ENCODE measurements at places on chromosomes 5 and 9.

DNA sequence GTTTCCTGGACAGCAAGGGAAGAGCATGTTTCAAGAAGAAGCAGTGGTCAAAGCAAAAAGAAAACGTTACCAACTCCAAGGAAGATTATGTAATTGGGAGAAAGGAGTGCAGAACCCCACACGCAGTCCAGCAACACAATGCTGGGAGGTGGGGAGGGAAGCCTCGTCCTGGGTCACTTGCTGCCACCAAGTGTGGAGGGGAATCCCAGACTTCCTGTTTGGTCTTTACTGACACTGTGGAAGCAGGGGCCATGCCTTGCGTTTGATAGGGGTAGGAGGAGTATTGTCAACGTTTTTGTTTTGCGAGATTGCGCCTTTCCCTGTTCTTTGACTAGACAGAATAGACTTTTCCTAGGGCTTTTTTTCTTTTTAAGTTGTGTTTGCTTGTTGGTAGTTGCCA lies 421.0 kb downstream of the KDM4C start:
- DNase-seq, result no peak

GRCh38 chr9:107246259-107247254 lies 36.5 kb upstream of the RAD23B start:
- DNase-seq, result peak; percentile 18

DNA sequence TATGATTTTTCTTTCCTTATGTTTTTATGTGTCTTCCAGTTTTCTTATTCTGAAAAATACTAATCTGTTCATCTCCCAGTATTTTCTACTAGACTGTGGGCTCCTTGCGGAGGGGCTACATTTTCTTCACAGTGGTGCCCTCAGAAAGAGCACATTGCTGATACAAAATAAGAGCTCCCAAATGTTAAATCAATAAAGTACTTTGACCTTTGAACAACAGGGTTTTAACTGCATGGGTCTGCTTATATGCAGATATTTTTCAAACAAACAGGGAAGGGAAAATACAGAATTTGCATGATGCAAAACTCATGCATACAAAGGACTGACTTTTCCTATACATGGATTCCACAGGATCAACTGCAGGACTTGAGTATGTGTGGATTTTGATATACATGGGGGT lies 79.9 kb upstream of the ACO1 start:
- no peak for DNase-seq

DNA sequence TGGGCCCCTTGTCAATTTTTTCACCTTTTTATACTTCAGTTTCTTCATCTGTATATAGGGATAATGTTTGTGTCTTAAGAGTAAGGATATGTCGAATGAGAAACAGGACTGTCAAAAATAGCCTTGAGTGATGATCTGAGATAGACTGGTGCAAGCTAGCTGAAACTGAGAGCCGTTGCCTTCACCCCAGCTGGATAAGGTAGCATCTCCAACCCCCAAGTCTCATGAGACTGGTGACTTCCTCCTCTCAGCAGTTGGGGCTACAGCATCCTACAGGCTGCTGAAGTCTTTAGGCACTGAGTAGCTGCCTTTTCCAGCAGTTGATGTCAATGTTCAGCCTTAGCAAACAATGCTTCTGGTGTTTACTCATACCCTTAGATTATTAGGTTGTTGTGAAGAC lies 330.2 kb downstream of the OSTF1 start:
- no peak for DNase-seq

GRCh38 chr9:35920051-35920620 lies 10.8 kb downstream of the SPAAR start:
- no peak for DNase-seq

GRCh38 chr5:7759951-7760580 lies 90.9 kb downstream of the CFAP90 start:
- no peak for DNase-seq

DNA sequence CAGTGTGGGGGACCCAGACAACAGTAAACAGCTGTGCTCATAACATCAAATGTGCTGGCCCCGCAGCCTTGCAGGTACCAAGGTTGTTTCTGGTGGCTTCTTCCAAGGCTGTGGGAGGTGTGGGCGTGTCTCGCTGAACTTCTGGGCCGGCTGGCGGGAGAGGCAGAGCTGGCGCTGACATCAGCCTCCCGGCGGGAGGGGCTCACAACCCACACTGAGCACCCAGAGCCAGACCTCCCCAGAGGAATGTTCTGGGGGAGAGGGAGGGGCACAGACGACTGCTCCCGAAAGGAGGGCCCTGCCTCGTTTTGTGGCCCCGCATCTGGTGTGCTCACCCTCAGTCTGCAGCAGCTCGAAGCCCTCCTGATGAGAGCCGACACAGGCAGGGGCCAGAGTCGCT lies 6.9 kb upstream of the SLC12A7 start:
- no peak for DNase-seq

GRCh38 chr5:140073296-140073695 lies 30.2 kb upstream of the NRG2 start:
- no peak for DNase-seq

DNA sequence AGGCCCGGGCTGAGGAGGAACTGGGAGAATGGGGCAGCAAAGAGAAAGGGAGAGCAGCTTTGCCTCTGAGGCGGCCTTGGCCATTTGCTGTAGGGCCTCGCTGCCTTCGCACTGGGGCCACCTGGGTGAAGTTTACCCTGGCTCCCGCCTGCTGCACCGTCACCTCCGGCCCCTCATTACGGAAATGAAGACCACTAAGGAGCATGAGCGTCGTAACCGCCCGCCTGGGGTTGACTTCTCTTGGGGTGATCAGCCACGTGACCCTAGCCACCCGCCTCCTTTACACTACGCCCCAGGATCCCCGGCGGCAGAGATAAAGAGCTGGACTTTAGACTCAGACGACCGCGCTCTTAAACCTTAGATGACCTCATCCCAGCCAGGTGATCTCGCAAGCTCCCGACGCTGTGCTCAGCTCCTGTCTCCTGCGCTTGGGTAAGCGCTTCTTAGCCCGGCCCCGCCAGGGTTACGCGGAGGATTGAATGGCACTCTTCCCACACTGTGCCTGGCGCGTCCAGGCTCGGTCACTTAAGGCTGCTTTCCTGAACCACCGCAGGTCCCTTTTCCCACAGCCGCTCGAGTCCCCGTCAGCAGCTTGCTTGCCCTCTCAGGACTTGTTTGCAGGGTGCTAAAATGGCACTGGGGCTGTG lies 107.9 kb upstream of the LARP1 start:
- no peak for DNase-seq

- DNase-seq, result peak; percentile 61
These were observed 254.6 kb upstream of the SLC24A2 start for GRCh38 chr9:20043461-20043860.

- DNase-seq, result no peak
These were observed 86.5 kb downstream of the ADGRV1 start for GRCh38 chr5:90645024-90645610.

DNA sequence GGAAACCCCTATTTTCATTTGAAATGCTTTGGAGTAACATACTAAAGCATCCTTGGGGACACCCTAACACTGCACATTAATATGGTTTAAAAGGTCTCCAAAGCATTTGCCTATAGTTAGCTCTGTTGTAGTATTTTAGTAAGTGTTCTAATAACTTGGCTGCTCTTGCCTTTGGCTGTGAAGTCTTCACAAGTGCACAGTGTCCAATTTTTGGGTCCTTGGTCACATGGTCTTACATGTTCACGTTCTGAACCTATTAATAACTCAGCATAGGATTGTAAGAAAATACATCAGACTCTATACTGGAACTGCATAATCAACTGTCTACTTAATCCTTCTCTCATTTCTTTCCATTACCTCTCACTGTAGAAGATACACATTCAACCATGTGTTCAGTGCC lies 17.4 kb downstream of the ADAMTS19 start:
- no peak for DNase-seq

DNA sequence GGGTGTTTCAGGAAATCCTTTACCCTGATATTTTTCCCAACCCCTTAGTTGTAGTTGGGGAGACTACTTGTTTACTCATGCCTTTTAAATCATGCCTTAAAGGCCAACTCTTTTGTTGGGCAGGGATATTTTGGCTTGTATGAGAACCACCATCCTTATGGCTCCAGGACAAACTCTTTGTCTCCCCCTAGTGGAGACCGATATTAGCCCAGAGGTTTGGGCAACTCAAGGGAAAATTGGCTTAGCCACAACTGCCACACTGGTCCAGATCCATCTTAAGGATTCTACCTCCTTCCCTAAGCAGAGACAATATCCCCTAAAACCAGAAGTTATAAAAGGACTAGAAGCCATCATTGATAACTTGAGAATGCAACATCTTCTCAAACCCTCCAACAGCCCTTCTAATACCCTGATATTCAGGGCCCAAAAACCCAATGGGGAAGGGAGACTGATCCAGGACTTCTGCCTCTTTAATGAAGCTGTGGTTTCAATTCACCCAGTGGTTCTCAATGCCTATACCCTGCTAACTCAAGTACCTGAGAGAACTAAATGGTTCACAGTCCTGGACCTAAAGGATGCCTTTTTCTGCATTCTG lies 100.9 kb upstream of the HCN1 start:
- DNase-seq, result no peak

GRCh38 chr5:16888694-16889124 lies 47.4 kb downstream of the MYO10 start:
- DNase-seq, result no peak

- DNase-seq, result no peak
These were observed 216.1 kb downstream of the NFIB start for GRCh38 chr9:14097666-14098415.

DNA sequence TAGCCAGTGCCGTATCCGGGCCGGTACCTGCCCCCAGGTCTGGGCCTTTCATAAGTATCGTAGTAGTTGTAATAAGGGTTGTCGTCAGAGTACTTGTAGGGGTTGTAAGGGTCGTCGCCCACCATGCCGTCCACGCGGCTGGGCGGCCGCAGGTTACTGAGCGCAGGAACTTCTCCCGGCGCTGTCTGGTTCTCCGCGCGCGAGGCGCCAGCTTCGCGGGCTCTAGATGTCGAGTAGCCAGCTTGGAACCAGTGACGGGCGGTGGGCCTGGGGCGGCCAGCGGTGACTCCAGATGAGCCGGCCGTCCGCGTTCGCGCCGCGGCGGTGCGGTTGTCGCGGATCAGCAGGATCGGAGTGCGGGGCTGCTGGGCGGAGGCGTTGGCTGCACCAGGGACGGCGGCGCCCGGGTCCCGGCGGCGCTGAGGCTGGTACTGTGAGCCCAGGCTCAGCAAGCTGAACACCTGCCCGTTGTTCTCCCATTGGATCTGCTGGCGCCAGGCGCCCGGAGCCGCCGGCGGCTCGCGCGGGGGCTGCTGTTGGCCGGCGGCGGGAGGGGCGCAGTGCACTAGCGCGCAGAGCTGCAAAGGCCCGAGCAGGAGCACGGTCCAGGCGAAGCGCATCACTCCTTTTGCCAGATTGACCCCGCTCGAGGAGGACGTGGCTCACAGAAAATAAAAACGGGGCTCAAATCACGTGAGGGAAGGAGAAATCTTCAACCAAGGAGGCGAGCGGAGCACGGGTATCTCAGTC lies 518 bp downstream of the LOX start:
- no peak for DNase-seq

- DNase-seq, result no peak
These were observed 5.0 kb upstream of the SET start for GRCh38 chr9:128684065-128684324.

GRCh38 chr5:172939611-172940267 lies 19.5 kb upstream of the RPL26L1 start:
- no peak for DNase-seq

DNA sequence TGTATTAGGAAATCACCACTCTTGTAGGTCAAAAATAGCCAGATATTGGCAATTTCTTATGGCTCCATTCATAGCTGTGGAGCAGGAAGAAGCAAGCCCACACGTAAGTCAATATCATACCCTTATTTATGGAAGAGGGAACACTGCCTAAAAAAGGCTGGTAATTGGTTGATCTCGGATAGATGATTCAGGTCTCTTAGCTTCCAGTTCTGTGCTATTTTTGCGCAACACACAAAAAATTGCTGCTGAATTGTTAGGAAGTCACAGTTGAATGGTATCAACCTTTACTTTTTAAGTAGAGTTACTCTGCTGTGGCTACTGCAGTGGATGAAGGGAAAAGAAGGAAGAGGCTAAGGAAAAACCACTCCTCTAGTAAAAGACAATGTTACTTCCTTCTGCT lies 168.8 kb downstream of the ARHGAP26 start:
- DNase-seq, result no peak

- DNase-seq, result no peak
These were observed 803.1 kb upstream of the WWC1 start for GRCh38 chr5:167488371-167488770.

DNA sequence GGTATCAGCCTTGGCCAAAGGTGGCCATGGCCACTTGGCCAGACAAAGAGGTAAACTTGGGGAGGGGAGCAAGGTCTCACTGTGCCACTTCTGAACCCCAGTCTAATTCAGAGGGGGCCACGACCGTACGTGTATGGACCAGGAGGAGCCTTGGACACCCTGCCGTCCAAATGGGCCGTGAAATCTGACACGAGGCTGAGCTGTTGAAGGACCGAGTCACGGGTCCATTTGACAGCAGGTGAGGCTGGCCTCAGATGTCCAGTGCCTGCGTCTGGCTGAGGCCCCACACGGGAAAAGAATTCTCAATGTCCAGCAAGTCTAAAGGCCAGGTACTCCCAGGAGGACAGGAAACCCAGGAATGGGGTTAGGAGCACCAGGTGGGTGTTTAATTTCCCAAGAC lies 17.7 kb downstream of the CMBL start:
- no peak for DNase-seq

DNA sequence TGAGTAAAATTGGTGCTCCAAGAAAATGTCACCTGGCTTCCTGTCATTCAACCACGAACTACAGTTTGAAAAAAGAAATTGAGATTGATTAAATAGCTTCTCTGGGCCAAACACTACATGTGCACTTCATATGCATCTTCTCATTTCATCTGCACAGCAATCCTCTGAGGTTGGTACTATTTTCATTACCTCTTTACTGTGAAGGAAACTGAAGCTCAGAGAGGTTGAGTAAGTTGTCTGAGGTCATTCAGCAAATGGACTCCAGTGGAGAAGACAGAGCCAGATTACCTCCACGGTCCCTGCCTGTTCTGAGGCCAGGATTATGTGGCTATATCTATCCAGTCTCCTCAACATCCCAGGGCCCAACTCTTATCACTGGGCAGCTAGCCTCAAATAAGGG lies 46.5 kb downstream of the SLC6A7 start:
- no peak for DNase-seq

- DNase-seq, result no peak
These were observed 781.2 kb downstream of the MTRR start for GRCh38 chr5:8650186-8650585.

DNA sequence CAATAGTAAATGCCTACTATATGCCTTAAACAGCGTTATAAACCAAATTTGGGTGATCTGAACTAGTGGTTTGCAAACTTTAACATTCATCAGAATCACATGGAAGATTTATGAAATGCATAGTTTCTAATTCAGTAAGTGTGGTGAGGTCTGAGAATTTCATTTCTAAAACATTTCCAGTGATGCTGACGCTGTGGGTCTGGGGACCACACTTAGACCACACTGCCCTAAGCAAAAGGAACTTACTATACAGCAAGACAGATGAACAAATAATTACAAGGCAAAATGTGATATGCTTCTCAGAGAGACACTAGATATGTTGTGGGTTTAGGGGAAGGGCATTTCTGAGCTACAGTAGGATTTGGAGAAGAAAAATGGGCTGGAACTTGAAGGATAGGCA lies 72.6 kb downstream of the OXCT1 start:
- no peak for DNase-seq

All from T-helper 1 cell (primary cell).